T-helper 17 cell (primary cell): ENCODE measurements at places on chromosomes 11 and 22.

GRCh38 chr22:30694640-30695350, at the start of gene OSBP2:
Gene OSBP2, plus strand, starts transcription at chr22:30694874. Its CDS starts 36 bp downstream, at chr22:30694910.
- DNase-seq, result peak; percentile 18

DNA sequence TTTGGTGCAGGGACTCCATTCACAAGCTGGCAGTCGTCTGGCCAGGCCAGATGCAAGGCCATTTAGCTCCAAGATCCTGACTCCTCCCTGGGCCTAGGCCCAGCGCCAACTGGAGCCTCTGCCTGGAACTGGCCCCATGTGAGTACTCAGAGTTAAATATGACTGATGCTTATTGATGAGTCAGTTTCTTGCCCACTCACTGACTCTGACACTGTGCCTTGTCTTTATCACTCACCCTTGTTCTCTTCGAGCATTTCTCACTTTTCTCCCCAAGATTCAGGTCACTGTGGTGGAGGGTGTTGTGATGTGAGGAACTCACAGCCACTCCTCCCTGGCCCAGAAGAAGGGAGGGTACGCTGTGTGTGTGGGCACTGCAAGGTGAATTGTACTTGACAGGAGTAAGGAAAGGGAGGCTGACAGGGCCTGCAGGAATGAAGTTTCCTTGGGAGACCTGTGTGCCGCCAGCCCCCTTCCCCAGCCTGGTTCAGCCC, 23.2 kb upstream of the ST3GAL4 start:
- DNase-seq, result no peak

GRCh38 chr22:18965526-18966421, 29.7 kb upstream of the PRODH start:
- no peak for DNase-seq

DNA sequence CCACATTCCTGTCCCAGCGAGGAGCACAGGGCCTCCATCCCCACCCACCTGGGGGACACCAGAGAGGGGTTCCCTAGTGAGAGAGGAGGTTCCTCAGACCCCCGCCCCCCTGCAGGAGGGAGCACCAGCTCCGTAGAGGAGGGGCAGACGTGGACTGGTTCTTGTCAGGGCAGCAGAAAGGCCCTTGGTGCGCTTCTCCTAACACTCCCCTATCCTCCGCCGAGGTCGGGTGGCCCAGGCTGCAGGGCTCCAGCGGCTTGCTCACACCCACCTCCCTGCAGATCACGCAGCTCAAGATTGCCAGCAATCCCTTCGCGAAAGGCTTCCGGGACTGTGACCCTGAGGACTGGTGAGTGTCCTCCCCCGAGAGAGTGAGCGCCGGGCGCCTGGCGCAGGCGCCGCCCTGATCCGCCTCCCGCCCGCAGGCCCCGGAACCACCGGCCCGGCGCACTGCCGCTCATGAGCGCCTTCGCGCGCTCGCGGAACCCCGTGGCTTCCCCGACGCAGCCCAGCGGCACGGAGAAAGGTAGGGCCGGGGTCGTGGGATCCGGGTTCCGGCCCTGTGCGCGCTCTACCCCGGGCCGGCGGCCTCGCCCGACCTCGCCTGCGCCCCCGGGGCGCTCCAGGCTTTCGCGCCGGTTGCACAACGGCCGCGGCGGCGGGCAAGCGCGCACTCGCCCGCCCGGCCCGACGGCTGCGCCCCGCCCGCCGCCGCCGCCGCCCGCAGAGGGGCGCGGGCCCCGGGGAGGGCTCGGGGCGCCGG, 5.1 kb downstream of the TBX1 start:
- DNase-seq, result no peak

- DNase-seq, result no peak
Measured at GRCh38 chr22:17350292-17350691, 19.0 kb upstream of the CECR2 start.

GRCh38 chr11:85809191-85809590, 1.8 kb downstream of the SYTL2 start:
- no peak for DNase-seq

DNA sequence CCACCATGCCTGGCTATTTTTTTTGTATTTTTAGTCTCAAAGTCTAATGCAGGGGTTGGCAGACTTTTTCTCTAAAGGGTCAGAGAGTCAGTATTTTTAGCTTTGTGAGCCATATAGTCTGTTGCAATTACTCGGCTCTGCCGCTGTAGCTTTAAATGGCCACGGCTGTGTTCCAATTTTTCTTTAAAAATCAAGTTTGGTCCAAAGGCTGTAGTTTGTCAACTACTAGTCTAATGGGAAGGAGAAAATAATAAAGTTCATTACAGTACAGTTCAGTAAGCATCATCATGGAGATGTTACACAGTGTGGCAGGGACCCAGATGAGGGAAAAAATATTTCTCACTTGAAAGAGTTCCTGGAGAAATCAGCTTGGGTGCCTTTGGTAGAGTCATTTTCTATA, 107.6 kb downstream of the CSNK2A3 start:
- no peak for DNase-seq

DNA sequence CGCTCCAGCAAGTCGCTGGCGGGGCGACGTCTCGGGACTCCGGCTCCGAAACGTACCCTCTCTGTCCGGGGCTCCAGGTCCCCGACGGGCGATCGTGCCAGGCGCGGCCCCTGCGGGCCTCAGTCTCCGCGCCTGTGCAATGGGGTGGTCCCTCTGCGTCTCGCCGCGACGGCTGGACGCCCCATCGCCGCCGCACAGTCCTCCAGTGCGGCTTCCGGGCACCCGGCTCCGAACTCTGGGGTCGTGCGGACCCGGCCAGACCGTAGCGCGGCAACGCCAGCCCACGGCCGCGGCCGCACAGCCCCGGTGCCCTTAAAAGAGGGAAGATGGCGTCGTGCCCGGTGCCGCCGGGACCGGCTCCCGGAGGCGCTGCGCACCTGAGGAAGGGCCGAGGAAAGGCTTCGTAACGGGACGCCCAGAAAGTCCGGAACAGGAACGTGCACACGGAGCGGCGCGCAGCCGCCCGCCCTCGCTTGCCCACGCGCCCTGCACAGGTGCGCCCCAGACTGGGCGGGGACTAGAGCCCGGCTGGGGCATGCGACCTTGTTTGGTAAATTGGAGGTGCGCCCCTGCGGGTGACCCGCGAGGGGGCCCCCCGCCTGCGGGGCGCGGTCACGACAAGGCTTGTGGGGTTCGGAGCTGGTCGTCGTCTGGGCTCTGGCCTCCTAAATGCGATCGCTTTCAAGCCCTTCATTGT, 525 bp downstream of the BIK start:
- DNase-seq, result peak; percentile 39

- DNase-seq, result peak; percentile 22
Measured at GRCh38 chr22:24503137-24503842, 8.2 kb downstream of the UPB1 start.

DNA sequence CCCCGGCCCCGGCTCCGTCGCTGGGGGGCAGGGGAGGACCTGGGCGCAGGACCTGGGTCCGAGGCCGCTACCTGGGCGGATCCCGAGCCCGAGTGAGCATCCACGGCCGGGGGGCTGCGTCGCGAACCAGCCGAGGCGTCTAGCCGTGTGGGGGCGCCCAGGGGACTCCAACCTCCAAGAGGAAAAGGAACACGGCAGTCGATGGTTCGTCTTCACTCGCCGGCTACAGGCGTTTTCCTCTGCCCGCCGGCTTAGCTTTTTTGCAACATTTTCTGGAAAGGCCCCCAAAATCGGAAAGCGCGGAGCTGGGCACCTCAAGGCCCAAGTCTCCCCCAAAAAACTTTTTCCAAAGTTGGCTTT, 666 bp downstream of the PDGFB start:
- DNase-seq, result no peak

- DNase-seq, result no peak
Measured at GRCh38 chr11:75319035-75319877, 32.2 kb downstream of the ARRB1 start.

DNA sequence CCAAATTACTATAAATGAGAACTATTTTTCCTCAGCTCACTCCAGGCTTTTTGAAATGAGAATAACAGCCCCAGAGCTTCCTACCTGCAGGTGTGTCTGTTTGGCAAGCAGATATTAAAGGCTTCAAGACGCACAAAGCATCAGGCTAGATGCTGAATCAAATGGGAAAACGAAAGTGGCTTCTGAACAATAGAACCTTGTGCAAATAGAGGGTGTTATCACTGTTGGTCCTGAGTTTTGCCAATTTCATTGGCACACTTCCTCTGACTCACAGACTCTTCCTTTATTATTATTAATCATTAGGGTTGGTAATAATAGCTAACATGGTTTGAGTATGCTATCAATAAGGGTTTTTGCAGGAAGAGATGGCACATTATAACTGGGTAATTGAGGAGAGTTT, 13.4 kb downstream of the SYT13 start:
- no peak for DNase-seq

- no peak for DNase-seq
Measured at GRCh38 chr11:2451336-2451735, 6.5 kb downstream of the KCNQ1 start.

- no peak for DNase-seq
Measured at GRCh38 chr11:15169815-15170551, 55.3 kb downstream of the INSC start.
